ENCODE measurements at places on chromosomes 4 and X. TPM values are rescaled to one million over a fixed set of nuclear protein-coding genes. Genes with fewer than 3 reads are reported as not detected.

GRCh38 chr4:62495032-62495431 lies 1294.9 kb downstream of the ADGRL3 start:
- DNase-seq = no peak

DNA sequence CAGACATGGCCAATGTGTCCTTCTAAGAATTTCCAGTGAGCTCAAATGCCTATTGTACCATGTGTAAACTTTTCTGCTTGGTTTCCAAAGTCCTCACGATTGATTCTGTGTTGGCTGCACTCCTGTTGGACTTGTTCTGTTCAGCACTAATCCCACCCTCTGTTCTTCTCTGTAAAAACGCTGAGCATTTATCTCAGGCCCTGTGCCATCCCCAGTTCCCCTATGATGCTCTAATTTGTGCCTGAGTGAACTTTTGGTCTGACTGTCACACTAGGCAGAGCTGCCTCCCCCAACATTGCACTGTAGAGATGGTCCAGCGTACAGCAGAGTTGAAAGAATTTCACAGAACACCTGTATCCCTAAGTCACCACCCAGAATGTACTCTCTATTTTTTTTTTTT lies 76.1 kb upstream of the STS start:
- no peak for DNase-seq

DNA sequence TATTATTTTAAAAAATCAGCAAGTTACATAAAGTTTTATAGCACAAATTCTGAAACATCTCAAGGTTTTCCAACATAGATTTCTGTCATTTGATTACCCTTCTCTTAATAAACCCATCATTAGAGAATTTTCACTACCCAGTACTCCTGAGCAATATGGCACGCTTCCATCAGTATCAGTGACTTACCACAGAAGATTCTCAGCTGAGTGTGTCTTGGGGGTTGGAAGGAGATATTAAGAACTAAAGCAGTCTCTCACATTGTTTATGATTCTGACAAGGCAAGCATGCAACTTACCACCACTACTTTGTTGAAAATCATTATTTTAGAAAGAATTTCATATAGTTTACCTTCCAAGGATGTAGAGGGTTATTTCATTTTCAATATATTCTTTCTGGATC lies 67.7 kb downstream of the INPP4B start:
- DNase-seq = no peak

GRCh38 chr4:90951037-90951436 lies 823.8 kb downstream of the CCSER1 start:
- no peak for DNase-seq

GABRB1 gene
- total RNA-seq = not detected

KLB gene
- total RNA-seq = 0.64 TPM
